ENCODE measurements at places on chromosomes 4 and X.
A peak's percentile ranks its signal among the peaks of the same experiment; 100 is the strongest.

DNA sequence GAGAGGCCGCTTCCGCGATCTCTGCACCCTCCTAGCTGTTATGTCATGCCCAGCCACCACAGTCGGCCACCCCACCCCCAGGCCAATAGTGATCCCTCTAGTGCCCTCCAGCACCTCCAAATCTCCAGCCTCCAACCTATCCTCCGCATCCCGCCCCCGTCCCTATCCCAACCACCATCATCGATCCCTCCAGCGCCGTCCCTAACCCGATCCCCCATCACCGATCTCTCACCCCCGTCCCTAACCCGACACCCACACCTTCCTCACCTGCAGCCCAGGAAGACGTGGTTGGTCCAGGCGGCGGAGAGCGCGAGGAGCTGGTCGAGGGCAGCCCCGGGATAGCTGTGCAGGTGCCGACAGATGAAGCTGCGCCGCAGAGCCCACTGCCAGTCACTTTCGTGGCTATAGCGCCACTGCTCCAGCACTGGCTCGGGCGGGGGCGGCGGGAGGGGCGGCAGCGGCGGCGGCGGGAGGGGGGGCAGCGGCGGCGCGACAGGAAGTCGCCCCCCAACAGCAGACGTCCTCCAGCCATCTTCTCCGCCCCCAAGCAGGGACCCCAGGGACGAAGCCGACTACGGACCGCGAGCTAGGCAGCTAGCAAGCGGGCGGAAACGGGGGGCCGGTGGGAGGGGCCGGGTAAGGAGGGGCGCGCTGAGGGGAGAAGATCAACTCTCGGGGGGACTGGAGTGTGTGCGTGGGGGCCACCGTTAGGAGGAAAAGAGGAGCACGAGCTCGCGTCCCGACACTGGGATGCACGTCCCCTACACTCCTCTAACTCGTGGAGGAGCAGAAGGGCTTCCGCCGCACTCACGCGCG, 552 bp downstream of the NKRF start:
- peak; percentile 32 for DNase-seq

GRCh38 chrX:135403374-135403773, 18.4 kb upstream of the SMIM10L2A start:
- DNase-seq, result no peak

- no peak for DNase-seq
Observed at GRCh38 chr4:79249881-79250503, 75.9 kb downstream of the NAA11 start.

DNA sequence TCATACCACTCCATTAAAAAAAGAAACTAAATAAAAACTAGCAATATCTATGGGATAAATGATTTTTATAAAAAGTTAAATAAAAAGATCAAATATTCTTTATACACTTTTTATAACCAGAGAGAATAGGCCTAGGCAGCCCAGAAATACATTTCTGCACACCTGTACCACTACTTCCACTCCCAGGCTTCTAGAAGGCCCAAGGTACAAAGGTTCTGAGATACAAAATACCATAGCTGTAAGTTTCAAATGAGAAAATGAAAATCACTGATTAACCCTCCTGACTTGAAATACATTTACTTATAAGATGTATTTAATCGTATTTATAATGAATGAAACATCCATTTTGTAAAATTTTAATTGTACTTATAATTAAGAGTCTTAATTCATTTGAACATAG, 226.5 kb upstream of the MAB21L2 start:
- DNase-seq, result no peak

DNA sequence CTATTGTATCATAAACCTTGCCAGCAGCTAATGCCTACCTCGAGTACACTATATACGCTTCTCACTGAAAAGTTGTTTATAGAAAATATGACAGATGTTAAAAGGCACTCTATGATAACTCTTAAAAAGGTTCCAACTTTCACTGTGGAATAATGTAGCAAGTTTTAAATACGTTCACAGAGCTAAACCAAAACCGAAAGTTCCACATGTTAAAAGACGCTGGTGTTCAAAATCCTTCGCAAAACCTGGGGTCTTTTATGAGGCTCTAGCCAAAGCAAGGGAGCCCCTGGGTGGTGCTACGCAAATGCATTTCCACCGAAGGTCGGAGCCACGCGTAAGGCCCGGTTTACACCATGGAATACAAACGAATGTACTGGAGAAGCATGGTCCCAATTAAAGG, 103.7 kb upstream of the TENM3 start:
- DNase-seq, result no peak

DNA sequence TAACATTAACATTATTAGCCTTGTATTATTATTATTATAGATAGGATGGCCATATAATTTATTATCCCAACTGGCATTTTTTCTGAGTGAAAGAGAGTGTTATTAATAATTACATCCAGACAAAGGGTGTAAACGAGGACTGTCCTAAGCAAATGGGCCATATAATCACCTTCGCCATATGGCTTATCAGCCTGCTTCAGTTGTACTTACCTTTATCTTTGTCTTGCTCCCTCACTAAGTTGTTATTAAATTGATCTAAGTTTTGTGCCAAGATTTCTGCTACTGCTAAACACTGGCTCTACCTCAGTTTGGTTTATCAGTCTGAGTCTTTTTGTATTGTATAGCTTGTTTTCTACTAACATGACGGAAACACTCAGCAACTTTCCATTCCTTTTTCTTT, 76.9 kb downstream of the STIM2 start:
- DNase-seq, result no peak

DNA sequence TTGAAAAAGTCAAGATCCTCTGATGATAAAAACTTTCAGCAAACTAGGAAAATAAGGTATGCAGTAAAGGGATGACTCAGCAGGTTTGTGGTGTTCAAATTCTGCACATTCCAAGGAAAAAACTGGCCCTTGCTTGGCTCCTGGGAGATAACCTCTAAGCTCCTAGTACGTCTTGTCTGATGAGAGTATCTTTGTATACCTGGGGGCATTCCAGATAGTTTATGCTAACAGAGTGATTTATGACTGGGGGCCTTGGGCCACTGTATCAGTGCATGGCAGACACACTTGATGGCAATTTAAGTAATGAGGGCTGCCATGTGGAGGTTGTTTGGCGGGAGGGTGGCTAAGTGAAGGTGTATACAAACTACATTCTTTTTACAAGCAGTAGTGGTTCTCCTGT, 56.9 kb downstream of the NSG1 start:
- DNase-seq, result no peak

- DNase-seq, result no peak
Observed at GRCh38 chrX:118652717-118653116, 74.7 kb upstream of the IL13RA1 start.

DNA sequence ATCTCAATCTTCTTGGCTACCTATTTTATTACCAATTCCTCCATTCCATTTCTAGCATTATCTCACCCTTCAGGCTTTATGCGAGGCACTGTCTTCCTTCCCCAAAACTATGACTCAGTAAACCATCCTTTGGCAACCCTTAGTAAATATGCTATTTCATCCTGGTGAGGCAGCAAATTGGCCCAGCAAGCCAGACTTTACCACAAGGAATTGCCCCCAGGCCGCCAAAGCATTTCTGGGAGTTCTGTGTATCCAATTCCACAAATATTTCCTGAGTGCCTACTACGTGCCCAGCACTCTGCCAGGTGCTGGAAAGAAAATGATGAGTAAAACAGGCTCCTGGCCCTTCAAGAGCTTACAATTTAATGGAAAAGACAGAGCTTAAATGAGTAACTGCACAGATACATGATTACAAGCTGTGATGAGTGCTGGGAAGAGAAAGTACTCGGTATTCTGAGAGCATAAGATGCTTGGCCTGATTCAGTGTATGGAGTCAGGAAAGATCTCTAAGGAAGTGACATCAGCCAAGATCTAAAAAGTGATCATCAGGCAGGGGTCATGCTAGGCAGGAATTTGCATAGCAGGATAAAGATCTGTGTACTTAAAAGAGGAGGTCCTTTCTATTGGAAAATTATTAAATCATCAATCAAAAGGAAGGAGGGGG, 193.8 kb downstream of the ADAMTS3 start:
- DNase-seq, result no peak

DNA sequence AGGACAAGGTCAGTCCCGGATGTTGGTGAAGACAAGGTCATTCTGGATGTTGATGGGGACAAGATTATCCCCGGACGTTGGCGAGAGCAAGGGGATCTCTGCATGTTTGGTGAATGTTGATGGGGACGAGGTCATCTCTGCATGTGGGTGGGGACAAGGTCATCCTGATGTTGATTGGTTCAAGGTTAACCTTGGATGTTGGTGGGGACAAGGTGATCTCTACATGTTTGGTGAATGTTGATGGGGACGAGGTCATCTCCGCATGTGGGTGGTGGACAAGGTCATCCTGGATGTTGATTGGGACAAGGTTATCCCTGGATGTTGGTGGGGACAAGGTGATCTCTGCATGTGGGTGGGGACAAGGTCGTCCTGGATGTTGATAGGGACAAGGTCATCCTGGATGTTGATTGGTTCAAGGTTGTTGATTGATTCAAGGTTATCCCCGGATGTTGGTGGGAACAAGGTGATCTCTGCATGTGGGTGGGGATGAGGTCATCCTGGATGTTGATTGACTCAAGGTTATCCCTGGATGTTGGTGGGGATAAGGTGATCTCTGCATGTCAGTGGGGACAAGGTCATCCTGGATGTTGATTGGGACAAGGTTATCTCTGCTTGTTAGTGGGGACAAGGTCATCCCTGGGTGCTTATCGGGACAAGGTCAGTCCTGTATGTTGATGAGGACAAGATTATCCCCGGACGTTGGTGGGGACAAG, 28.8 kb upstream of the PLCXD1 start:
- no peak for DNase-seq

GRCh38 chrX:154028502-154029184, 8.9 kb upstream of the IRAK1 start:
- DNase-seq, result no peak

GRCh38 chrX:28278726-28279125, 297.5 kb upstream of the DCAF8L1 start:
- no peak for DNase-seq

GRCh38 chr4:125283707-125284279, 31.0 kb upstream of the FAT4 start:
- DNase-seq, result no peak

GRCh38 chr4:38210396-38211114, 250.4 kb downstream of the PTTG2 start:
- DNase-seq, result no peak

DNA sequence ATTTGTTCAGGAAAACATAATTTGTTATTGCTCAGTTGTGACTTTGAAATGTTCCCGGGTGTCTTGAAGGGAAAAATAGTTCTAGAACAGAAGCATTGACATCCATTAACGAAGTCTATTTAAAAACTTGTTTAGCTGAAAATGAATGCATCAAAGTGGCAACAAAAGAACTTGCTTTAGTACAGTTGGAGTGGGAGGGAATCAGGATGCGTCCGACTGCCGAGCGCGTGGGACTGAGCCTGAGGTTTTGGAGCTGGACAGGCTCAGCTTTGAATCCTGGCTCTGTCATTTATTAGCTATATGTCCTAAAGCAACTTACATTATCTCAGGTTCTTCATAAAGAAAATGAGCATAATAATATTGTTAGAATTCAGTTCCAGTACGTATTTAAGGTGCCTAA, 9.0 kb upstream of the ERVMER34-1 start:
- no peak for DNase-seq

DNA sequence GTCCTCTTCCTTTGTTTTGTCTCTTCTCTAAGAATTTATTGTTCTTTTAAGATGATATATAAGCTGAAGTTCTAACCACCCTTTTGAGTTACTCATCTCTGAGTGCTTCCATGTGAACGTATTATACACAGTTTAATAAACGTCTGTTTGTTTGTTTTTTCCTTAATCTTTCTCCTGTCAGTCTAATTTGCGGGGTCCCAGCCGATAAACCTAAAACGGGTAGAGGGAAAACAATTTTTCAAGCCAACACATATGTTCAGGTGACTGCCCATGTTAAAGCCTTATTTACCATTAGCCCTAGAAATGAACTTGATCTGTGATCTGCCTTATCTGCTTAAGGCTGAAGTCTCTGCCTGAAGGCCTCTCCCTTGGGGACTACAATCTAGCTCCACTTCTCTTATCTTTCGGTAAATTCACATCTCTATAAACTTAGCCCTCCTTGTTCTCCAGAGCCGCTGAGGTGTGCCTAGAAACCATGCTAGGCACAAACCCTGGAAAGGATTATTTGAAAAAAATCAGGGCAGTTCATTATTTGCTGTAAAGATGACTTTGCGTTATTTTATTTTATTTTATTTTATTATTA, 158.8 kb downstream of the CAMK2D start:
- no peak for DNase-seq

DNA sequence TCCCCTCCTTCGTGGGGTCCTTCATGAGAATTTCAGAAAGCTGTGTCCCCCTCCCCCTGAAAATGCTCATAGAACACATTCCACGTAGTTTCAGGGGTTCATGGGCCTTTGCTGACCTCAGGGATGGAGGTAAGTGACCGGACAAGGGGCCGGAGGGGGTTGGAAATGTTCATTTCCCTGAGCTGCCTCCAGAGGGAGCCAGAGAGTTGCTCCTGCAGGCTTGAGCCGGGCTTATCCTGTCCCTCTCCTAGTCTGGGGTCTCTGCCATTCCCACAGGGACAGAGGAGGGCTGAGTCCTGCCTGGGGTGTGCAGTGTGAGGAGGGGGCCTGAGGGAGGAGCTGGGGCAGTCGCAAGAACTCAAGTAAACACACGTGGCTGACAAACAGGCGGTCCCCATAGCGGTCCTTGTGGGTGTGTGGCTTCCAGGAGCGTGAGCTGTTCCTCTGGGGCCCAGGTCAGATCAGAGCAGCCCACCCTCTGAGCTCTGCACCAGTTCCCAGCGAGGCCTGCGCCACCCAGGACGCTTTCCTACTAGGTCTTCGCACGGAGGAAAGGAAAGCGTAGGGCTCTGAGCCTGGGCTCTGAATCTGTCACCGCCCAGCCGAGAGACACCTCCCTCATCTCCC, 62.5 kb downstream of the WFS1 start:
- no peak for DNase-seq

DNA sequence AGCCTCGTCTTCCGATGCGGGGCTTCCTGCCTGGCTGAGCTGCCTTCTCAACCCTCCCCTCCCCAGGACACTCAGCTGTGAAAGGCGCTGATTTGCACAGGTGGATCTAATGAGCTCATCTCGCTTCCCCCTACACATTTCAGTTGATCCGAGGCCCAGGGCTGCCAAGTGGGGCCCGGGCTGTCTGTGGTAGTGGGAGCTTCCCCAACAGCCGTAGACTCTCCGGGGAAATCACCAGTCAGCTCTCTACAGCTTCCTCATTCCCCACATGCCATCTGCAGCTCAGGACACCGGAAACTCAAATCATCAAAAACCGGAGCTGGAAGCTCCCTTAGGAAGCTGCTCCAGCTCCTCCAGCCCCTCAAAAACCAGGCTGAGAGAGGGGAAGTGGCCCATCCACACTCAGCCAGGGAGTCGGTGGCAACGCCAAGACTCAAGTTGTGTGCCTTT, 56.2 kb downstream of the SMIM20 start:
- no peak for DNase-seq

- DNase-seq, result no peak
Observed at GRCh38 chr4:151676301-151676700, 84.5 kb downstream of the GATB start.

- no peak for DNase-seq
Observed at GRCh38 chr4:187073820-187074219, 350.2 kb upstream of the FAT1 start.

DNA sequence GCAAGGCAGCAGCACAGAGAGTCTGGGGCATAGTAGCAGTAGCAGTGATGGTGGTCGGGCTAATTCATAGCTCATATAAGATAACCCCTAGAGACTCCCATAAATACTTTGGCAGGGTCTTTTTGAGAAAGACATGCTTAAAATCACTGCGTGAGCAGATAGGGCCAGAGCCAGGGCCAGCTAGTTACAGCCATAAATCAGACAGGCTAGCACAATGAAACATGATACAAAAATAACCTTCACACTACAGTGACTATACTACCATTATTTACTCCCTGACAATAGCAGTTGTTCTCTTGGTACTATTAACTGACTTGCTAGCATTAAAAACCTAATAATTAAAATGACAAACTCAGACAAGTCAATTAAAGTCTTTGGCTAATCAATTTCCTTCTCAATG, 295.9 kb downstream of the SMARCA1 start:
- DNase-seq, result no peak

Measured in effector memory CD4-positive, alpha-beta T cell (primary cell).